ENCODE measurements at places on chromosomes 6 and 20.

- DNase-seq: no peak
Measured at GRCh38 chr6:63705707-63706106, 70.1 kb downstream of the PHF3 start.

DNA sequence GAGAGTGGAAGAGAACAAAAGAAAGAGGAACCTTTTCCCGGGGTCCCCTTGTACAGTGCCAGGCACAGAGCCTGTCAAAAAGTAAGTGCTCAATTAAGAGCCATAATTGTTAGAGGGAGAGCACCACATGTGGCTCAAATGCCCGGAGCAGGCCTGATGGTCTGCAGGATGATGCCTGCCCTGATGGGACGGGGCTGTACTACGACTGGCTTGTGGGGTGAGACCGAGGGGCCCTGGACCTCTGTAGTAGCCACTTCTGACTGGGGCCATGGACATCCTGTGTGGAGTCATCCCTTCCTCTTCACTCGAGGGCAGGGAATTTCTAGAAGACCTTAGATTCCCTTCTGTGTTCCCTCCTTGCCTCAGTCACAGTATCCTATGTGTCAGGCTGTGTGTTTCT is 47.9 kb downstream of the KCNK5 start:
- DNase-seq: no peak

GRCh38 chr6:81655696-81656095 is 96.8 kb downstream of the TENT5A start:
- no peak for DNase-seq

DNA sequence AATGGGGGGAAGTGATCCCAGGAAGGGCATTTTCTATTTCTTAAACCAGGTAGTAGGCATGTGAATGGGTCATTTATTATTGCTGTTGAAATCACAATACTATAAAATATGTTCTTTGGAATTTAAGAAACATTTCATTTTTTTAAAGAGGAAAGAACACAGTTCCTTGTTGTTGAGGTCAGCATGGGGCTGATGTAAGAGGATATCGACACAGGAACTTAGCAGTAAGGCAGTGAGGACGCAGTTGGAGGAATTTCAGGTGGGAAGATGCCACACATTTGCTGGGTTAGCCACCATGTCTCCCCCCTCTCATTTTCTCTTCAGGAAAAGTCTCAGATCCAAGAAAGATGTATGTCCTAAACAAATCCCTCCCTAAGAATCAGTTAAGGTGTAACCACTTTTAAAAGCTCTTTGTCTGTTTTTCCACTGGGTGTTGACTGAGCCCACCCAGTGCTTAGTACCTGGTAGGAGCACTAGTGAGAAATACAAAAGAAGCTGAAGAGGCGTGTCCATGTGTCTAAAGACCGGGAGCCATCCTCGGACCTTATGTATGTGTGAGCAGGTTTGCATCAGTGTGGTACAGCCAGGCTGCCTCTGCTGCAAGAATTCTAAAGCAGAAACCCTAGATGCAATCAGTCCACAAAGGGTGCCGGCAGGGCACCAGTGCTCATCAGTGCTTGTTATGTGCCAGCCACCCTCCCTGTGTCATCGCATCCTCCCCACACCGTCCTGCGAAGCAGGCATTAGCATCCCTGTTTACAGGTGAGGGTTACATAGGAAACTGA is 98.9 kb downstream of the TCP11 start:
- DNase-seq: no peak

- DNase-seq: no peak
Measured at GRCh38 chr6:7939184-7939863, 28.7 kb upstream of the TXNDC5 start.

GRCh38 chr6:136968837-136969236 is 46.7 kb downstream of the SLC35D3 start:
- DNase-seq: no peak
